ENCODE measurements at places on chromosomes 5 and 9.

GRCh38 chr9:68653141-68653595 lies 51.9 kb upstream of the PIP5K1B start:
- no peak for DNase-seq

GRCh38 chr5:171570244-171570825 lies 150.9 kb downstream of the FGF18 start:
- DNase-seq, result no peak

DNA sequence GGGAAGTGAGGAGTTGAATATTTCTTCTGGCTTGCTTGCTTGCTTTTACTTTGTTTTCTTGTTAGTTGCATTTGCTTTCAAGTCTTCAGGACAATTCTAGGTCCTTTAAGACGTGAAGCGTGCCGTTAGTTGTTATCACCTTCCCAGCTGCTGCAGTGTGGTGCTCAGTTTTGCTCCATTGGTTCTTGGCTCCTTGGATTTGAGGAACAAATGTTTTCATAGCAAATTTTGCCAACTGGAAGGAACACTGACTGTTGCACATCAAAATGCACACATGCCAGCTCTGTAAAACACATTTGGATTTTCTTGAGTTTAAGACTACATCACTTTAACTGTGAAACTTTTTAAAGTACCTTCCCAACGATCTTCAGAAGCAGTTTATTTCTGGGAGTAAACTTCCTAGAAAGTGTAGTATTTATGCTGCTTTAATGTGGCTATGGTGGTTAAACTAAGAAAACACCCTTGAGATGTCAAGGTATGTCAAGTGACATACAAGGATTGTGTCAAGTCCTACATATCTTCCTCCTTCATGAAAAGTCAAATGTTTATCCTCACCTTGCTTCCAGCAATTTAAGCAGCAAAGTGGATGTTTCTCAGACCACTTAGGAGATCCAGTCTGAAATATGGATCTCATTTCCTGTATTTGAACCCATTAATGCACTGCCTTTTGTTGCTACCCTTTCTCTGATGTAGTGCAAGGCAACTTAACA lies 24.9 kb downstream of the MOCS2 start:
- DNase-seq, result no peak

DNA sequence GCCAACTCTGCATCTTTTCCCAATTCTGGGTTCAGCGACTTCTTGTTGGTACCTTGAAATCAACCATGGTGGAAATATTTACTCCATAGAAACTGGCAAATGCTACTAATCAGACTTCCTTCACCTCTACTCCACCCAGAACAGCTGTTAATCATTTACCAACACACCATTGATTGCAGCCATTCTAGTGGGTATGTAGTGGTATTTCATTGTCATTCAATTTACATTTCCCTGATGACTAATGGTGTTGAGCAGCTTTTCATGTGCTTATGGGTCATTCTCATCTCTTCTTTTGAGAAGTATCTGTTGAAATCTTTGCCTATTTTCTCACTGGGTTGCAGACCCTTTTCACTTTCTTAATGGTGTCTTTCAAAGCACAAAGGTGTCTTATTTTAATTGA lies 122.4 kb upstream of the MSX2 start:
- DNase-seq, result no peak

GRCh38 chr9:37551888-37552287 lies 24.3 kb downstream of the FBXO10 start:
- no peak for DNase-seq

- DNase-seq, result no peak
Measured at GRCh38 chr9:91541734-91542133, 118.1 kb upstream of the NFIL3 start.

- DNase-seq, result no peak
Measured at GRCh38 chr5:203246-203930, 12.1 kb downstream of the LRRC14B start.

GRCh38 chr9:82572146-82572545 lies 490.8 kb downstream of the RASEF start:
- no peak for DNase-seq
